ENCODE measurements at places on chromosomes 5 and 9.

- DNase-seq: no peak
Measured at GRCh38 chr5:154238776-154239481, 48.4 kb downstream of the GALNT10 start.

- no peak for DNase-seq
Measured at GRCh38 chr5:180832638-180833068, 28.4 kb downstream of the ZFP62 start.

DNA sequence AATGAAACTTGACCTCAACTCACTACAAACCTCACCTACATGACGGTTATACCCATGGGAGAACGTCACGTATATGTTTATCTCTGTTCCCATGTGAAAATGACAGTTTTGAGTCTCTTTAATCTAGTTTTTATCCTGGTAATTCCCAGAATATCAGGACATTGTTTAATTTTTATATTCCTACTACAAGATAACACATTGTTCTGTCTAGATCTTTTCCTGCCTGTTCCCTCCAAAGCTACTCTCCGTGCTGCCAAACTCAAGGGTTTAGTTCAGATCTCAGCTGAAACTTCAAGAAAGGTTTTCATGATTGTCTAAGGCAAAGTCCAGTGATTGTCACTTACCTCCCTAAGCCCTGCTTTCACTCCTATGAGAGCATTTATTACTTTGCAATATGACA lies 1159.4 kb upstream of the SEMA6A start:
- DNase-seq: no peak

GRCh38 chr5:180241600-180241999 lies 32.6 kb upstream of the RASGEF1C start:
- no peak for DNase-seq

GRCh38 chr5:14107536-14107935 lies 35.6 kb upstream of the TRIO start:
- DNase-seq: no peak

- DNase-seq: no peak
Measured at GRCh38 chr5:69024241-69024651, 69.6 kb upstream of the SLC30A5 start.

DNA sequence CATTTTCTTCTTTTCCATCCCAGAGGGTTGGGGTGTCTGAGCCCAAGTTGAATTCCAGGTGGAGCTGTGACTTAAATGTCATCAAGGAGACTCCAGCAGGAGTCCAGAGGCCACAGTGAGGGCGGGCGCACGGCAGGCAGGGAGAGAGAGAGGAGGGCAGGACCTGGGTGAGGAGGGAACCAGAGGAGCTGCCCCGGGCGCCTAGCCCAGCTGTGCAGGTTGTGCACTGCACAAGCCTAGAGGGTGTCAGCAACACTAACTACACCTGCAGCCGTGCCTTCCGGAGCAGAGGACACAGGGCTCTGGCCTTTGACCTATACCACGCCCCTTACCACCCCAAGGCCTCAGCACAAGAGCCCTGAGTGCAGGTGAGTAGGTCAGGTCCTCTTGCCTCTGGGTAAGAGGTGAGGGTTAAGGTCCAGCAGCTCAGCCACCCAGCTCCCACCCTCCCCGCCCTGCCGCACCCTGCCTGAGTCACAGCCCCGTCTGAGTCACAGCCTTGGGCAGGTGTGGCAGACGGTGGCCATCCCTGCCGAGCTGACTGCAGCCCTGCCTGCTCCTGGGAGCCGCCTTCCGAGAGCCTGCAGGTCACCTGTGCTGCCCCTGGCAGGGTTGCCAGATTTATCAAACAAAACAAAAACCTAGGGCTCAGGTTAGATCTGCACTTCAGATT lies 6.4 kb upstream of the AGPAT2 start:
- DNase-seq: no peak

DNA sequence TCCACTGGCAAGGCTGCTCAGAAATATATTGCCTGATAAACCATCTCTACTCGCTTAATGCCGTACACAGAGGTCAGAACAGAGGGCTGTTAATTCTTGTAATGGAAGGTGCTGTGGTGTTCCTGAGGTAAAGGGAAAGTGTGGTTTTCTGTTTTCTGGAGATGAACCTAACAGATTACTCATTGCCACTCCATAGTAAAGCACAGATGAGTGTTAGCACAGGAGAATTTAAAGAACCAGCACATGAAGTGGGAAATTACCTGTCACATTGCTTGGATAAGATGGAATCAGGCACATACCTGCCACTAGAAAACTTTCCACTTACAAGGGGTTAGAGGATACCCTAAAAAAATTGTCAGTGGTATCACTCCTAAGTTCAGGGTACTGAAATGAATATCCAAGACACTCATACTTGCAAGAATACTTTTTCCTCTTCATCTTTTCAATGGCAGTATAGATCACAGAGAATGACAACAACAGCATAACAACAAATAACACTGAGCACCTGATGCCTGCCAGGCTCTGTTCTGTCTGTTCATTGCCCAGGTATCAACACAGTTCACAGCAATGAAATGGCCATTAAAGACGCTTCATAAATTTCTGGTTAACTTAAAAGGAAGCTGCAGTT lies 152.9 kb upstream of the GNA14 start:
- no peak for DNase-seq

- DNase-seq: no peak
Measured at GRCh38 chr9:110148384-110148783, 59.6 kb downstream of the C9orf152 start.

DNA sequence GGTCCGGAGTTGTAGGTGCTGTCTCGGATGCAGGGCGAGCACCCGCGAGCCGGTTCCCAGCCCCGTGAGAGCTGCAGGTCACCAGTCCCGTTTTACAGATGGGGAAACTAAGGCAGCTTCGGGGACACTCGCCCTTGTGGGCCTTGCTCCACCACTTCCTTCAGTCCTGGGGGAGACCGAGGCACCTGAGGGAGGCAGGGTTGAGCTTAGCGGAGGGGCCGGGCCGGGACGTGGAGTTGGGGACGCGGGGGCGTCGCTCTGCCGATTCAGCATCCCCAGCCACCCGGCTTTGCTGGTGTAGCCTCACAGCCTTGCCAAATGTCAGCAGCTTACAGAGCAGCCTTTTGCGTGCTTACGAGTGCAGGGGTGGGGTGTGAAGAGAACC lies 530 bp downstream of the BBLN start:
- peak; percentile 52 for DNase-seq

- DNase-seq: no peak
Measured at GRCh38 chr5:142690667-142691066, 4.8 kb upstream of the FGF1 start.

DNA sequence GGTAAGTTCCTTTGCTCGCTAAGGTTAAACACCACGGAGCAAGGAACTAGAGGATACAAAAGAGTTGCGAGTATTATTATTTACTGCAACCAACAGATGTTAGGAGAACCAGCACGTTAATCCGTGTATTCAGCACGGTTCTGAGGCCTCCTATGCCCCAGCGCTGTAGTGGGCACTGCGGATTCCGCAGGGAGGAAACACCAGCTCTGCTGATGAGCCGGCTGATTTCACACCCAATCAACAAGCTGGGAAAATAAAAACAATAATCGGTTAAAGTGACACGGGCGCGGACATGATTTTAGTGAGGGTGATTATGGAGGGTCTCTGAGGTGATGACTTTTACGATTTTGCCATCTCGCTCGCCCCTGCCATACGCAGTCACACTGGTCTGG lies 702 bp upstream of the PRELID2 start:
- no peak for DNase-seq

- no peak for DNase-seq
Measured at GRCh38 chr9:69380811-69381210, 55.8 kb downstream of the ENTREP1 start.

DNA sequence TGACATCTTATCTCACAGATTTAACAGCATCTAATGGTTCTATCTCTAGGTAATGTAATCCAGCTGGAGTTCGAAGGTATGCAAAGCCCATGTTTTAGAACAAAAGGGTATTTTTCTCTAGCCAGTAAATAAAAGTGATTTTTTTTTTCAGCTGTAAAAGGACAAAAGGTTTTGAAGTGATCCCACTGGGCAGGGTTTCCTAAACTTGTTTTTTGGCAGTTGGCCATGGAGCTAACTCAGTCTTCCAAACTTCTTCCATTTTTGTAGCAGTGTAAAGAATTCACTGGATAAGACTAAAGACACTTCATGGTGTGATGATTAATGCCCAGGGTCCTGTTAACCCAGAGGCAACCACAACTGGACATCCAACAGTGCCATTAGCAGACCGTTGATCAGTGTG lies 63.8 kb downstream of the TMEM252 start:
- DNase-seq: no peak
